ENCODE measurements at places on chromosomes 3 and 15.

DNA sequence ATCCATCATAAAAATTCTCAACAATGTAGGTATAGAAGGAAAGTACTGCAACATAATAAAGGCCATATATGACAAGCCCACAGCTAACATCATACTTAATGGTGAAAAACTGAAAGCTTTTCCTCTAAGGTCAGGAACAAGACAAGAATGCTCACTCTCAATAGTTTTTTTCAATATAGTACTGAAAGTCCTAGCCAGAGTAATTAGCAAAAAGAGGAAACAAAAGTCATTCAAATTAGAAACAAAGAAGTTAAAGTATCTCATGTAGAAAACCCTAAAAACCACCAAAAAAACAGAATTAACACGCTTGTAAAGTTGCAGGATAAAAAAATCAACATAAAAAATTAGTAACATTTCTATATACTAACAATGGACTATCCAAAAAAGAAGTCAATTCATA lies 61.8 kb downstream of the MYH15 start:
- H3K4me3 ChIP-seq, result no peak overlapping the region
- no peak overlapping the region for H3K27ac ChIP-seq
- no peaks in the 10 kb centered on the region for H3K4me1 ChIP-seq
- H3K36me3 ChIP-seq, result no peaks in the 10 kb centered on the region
- H3K27me3 ChIP-seq, result no peaks in the 10 kb centered on the region

DNA sequence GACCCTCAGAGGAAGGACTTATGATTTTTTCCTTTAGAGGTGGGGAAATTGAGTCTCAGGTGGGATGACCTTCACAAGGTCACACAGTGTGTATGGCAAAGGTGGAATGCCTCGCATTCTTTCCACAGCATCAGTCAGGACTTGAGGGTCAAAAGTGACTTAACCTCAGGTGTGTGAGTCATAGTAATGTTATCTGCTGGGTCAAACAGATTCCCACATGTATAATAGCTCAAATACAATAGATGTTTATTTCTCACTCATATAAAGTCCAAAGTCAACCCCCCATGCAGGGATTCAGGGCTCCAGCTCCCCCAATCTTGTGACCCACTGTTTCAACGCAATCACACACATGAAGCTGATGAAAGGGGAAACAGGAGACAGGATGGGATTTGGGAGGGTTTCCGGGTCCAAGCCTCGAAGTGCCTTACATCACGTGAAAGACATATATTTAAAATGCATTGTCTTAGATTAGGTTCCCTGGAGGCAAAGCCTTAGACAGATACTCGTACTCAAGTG lies 34.0 kb upstream of the CCDC174 start:
- no peak overlapping the region for H3K4me3 ChIP-seq
- no peak overlapping the region for H3K27ac ChIP-seq
- no peaks in the 10 kb centered on the region for H3K36me3 ChIP-seq

- H3K27me3 ChIP-seq, result no peaks in the 10 kb centered on the region
- H3K4me3 ChIP-seq, result no peak overlapping the region
- no peak overlapping the region for H3K27ac ChIP-seq
- H3K4me1 ChIP-seq, result no peaks in the 10 kb centered on the region
Observed at GRCh38 chr3:153137626-153138025, 24.4 kb upstream of the RAP2B start.

- H3K4me1 ChIP-seq, result no peaks in the 10 kb centered on the region
- peaks cover 69% of the 10 kb centered on the region for H3K27me3 ChIP-seq
- H3K4me3 ChIP-seq, result no peak overlapping the region
- no peaks in the 10 kb centered on the region for H3K36me3 ChIP-seq
Observed at GRCh38 chr3:35638251-35638979, 910 bp upstream of the ARPP21 start.

GRCh38 chr3:48855681-48856447 lies 8.2 kb upstream of the PRKAR2A start:
- no peak overlapping the region for H3K4me3 ChIP-seq
- H3K27ac ChIP-seq, result peak overlapping the region; percentile 75
- no peaks in the 10 kb centered on the region for H3K27me3 ChIP-seq
- H3K36me3 ChIP-seq, result no peaks in the 10 kb centered on the region
- DNase-seq, result no peak
- H3K4me1 ChIP-seq, result peaks cover 7% of the 10 kb centered on the region

DNA sequence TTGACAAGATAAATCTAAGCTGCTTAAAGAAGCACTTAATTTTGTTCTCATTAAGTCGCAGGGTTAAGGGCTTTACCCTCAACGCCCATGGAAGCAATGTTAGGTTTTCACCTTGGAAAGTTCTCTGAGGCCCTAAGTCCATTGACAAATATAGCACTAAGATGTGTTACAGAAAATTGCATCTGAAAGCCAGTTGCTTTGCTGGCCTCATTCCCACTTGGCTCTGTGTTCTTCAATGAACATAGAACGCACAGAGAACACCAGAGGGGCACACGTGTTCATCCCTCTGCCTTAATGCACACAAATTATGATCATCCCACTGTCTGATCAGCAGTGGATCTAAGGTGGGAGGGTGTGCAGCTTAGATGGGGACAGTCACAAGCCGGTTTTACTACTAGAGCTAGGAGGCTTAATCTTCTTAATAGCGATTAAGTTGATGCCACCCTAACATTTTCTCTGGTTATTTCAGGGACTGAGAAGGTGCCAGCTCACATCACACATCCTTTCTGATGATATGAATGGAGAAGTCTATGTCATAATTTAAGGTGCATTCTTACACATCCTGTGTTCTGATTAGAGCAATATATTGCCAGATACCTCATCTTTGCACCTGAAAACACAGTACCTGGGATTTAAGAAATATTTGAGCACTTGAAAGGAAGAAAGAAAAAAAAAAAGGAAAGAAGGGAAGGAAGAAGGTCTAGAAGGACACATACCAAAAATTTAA lies 224.4 kb upstream of the ICE2 start:
- H3K4me3 ChIP-seq, result no peak overlapping the region
- no peak for DNase-seq
- H3K36me3 ChIP-seq, result no peaks in the 10 kb centered on the region
- no peak overlapping the region for H3K27ac ChIP-seq
- H3K4me1 ChIP-seq, result no peaks in the 10 kb centered on the region
- no peaks in the 10 kb centered on the region for H3K27me3 ChIP-seq

GRCh38 chr15:35089551-35089950 lies 4.5 kb upstream of the NANOGP8 start:
- DNase-seq, result no peak
- H3K27me3 ChIP-seq, result no peaks in the 10 kb centered on the region
- no peaks in the 10 kb centered on the region for H3K36me3 ChIP-seq
- no peak overlapping the region for H3K27ac ChIP-seq
- H3K4me1 ChIP-seq, result no peaks in the 10 kb centered on the region
- H3K4me3 ChIP-seq, result no peak overlapping the region

GRCh38 chr3:171727288-171727687 lies 83.0 kb downstream of the PLD1 start:
- H3K4me1 ChIP-seq, result no peaks in the 10 kb centered on the region
- no peak for DNase-seq
- H3K4me3 ChIP-seq, result no peak overlapping the region
- H3K36me3 ChIP-seq, result no peaks in the 10 kb centered on the region
- H3K27me3 ChIP-seq, result no peaks in the 10 kb centered on the region

- H3K27me3 ChIP-seq, result no peaks in the 10 kb centered on the region
- no peaks in the 10 kb centered on the region for H3K36me3 ChIP-seq
- no peak overlapping the region for H3K27ac ChIP-seq
- no peak overlapping the region for H3K4me3 ChIP-seq
Observed at GRCh38 chr3:36874424-36874823, 70.4 kb downstream of the TRANK1 start.

- H3K27me3 ChIP-seq, result peaks cover 4% of the 10 kb centered on the region
- DNase-seq, result no peak
- H3K36me3 ChIP-seq, result no peaks in the 10 kb centered on the region
Observed at GRCh38 chr3:73813291-73813690, 188.6 kb upstream of the PDZRN3 start.

GRCh38 chr3:108822123-108822897 lies at the start of gene TRAT1:
TRAT1 (plus strand) TSS chr3:108822786; CDS start chr3:108822928, 142 bp downstream.
- H3K27me3 ChIP-seq, result no peaks in the 10 kb centered on the region
- no peaks in the 10 kb centered on the region for H3K4me1 ChIP-seq
- no peak for DNase-seq
- H3K27ac ChIP-seq, result no peak within 1 kb of the TSS

- H3K4me1 ChIP-seq, result peaks cover 5% of the 10 kb centered on the region
- no peaks in the 10 kb centered on the region for H3K27me3 ChIP-seq
- DNase-seq, result peak; percentile 71
- H3K4me3 ChIP-seq, result no peak overlapping the region
Observed at GRCh38 chr15:61141497-61142125, 87.5 kb downstream of the RORA start.

DNA sequence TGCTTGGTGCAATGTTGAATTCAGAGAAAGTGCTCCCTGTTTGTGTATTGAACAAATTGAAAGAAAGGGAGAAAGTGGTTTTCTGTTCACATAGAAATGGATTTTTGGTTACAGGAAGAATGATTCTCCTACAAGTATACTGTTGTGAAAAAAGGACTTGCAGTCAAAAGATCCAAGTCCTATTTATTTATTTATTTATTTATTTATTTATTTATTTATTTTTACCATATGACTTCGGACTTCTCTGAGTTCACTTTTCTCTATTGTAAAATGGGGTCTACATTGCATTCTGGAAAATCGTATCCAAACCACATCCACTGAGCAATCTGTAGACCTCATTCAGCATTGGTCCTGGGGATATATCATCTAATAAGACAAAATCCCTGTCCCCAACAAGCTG lies 46.1 kb downstream of the STARD5 start:
- no peaks in the 10 kb centered on the region for H3K36me3 ChIP-seq
- no peaks in the 10 kb centered on the region for H3K4me1 ChIP-seq
- DNase-seq, result no peak
- no peak overlapping the region for H3K4me3 ChIP-seq
- no peaks in the 10 kb centered on the region for H3K27me3 ChIP-seq
- no peak overlapping the region for H3K27ac ChIP-seq

- no peaks in the 10 kb centered on the region for H3K4me1 ChIP-seq
- no peak overlapping the region for H3K27ac ChIP-seq
- peaks cover 62% of the 10 kb centered on the region for H3K36me3 ChIP-seq
- no peaks in the 10 kb centered on the region for H3K27me3 ChIP-seq
- H3K4me3 ChIP-seq, result no peak overlapping the region
Observed at GRCh38 chr3:11363715-11364114, 91.5 kb downstream of the ATG7 start.

- H3K36me3 ChIP-seq, result no peaks in the 10 kb centered on the region
- DNase-seq, result no peak
- H3K27ac ChIP-seq, result no peak overlapping the region
- H3K4me3 ChIP-seq, result no peak overlapping the region
- H3K4me1 ChIP-seq, result no peaks in the 10 kb centered on the region
- H3K27me3 ChIP-seq, result no peaks in the 10 kb centered on the region
Observed at GRCh38 chr3:24578324-24578723, 83.7 kb upstream of the THRB start.

- DNase-seq, result no peak
- no peak overlapping the region for H3K27ac ChIP-seq
- no peak overlapping the region for H3K4me3 ChIP-seq
- H3K36me3 ChIP-seq, result no peaks in the 10 kb centered on the region
- H3K4me1 ChIP-seq, result no peaks in the 10 kb centered on the region
Observed at GRCh38 chr3:34132069-34132692, 333.8 kb downstream of the PDCD6IP start.

Measured in endodermal cell (in vitro differentiated cells).